Breast epithelium (tissue), 4 donors: ENCODE measurements at places on chromosomes 7 and 10. TPM values are rescaled to one million over a fixed set of nuclear protein-coding genes. Genes with fewer than 3 reads are reported as not detected.

DNA sequence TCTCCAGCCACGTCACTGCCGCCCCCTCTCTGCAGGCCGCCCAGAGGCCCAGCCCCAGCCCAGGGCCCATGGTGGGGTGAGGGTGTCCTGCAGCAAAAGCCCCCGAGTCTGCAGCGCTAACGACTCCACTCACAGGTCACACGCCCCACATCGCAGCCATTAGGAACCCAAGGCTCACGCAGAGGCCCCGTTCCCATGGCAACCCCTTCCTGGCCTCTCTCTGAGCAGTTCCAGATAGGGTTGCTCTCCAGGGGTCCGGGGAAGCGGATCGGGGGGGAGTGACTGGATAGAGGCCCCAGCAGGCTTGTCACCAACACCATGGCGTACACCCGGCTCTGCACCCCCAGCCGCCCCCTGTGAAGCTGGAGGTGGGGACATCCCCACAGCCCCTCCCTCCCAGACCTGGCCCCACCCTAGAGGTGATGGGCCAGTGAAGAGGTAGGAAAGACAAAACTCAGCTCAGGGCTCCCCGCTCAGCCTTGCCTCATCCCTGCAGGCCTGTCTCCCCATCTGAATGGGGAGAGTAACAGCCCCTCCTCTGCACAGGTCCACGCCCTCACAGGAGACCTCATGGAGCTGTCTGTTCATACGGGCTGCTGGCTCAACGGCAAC, 41.2 kb downstream of the TNRC18 start:
- no peak for DNase-seq

Gene HPSE2
- 8.0 TPM for total RNA-seq

Gene DPYSL4
- total RNA-seq = 1.9 TPM

GRCh38 chr7:117229350-117229749, 93.5 kb downstream of the WNT2 start:
- no peak for DNase-seq

GRCh38 chr10:65040796-65041195, 1519.6 kb downstream of the REEP3 start:
- DNase-seq = no peak

GRCh38 chr10:21534604-21535493, 817 bp downstream of the MLLT10 start:
- DNase-seq = no peak

DNA sequence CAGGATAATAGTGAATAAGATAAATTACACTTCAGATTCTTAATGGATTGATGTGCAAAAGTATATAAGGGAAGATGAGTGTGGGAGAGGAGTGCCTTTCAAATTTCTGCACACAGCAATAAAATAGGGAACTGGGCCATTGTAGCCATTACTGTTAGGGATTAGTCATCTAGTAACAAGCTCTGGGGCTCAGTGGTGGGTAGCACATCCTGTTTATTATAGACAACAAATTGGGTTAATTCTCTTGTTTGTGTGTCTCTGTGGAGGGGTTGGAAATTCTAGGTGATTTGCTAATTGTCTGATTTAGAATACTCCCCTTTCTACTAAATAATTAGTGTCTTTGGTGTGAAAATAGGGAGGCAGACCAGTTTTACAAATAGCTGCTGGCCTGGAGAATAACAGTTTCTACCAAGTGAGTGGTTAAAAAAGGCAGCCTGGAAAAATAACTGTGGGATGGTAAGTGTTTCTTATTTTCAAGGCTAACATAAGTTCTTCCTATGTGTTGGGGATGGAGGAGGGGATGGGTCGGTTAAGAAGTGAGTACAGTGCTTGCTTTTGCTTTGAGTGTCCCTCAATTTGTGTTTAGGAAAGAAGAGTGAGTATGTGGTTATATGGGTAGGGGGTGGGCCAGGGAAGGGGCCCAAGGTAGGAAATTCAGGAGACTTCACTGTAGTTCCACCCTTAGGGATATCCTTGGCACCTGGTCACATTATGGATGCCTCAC, 43.3 kb upstream of the TMEM248 start:
- DNase-seq = no peak

DNA sequence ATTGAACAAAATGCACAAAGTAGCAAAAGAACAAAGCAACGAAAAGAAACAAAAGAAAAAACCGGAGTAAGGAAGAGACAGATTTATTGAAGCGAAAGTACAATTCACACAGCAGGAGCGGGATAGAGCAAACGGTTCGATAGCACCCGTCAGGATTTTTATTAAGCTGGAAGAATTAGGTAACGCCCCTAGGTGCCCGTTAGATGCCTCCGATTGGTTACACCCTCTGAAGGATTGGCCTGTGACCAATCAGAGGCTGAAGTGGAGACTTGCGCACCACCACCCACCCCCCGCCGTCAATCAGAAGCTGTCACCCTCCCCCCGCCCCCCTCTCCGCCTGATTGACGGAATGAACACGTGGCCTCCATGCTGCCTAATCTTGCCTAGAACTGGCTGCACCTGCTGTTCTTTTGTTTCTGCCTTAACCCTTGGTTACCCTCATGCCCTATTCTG, 16.8 kb downstream of the OCM2 start:
- no peak for DNase-seq

- no peak for DNase-seq
Measured at GRCh38 chr7:122983261-122983660, 12.2 kb downstream of the TAS2R16 start.

GRCh38 chr10:27341001-27341400, 100.4 kb upstream of the ACBD5 start:
- no peak for DNase-seq

DNA sequence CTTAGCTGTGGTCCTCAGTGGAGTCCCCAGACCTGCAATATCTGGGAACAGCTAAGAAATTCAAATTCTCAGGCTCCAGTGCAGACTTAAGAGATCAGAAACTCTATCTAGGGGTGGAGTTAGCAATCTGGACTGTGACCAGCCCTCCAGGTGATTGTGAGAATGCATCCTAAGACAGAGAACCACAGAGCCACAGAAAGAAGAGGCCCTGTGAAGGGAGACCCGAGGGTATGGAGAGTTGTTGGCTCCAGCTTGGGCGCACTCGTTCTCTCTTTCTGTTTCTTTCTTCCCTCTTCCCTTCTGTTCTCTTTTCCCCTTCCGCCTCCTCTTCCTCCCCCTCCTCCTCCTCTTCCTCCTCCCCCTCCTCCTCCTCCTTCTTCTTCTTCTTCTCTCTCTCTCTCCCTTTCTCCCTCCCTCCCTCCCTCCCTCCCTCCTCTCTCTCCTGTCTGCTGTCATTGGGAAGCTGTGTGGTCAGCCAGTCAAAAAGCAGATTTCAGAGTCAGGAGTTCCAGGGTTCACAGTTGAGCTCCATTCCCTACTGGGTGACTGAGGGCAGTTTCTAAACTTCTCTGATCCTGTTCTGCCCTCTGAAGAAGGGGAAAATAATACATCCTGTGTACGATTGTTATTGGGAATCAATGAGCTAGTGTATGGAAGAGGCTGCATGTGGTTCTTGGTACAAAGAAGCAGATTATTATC, 62.1 kb upstream of the STEAP1B start:
- no peak for DNase-seq

GRCh38 chr7:157928171-157928794, 591.5 kb downstream of the DNAJB6 start:
- no peak for DNase-seq

Gene PLEKHS1
- total RNA-seq = not detected

DNA sequence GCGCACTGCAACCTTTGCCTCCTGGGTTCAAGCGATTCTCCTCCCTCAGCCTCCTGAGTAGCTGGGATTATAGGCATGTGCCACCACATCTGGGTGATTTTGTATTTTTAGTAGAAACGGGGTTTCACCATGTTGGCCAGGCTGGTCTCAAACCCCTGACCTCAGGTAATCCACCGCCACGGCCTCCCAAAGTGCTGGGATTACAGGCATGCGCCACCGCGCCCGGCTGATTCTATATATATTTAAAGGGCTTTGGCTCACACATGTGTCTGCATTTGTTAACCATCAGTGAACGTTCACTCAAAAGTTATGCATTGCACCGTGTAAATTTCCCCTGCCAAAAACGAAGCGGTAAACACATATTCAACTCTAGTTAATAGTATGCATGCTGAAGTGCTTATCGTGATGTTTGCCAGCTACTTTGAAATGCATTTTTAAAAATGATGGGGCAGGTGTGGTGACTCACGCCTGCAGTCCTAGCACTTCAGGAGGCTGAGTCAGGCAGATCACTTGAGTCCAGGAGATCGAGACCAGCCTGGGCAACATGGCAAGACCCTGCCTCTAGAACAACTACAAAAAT, 17.7 kb upstream of the WIPI2 start:
- no peak for DNase-seq

Gene AKR1C8
- 0.73 TPM for total RNA-seq

DNA sequence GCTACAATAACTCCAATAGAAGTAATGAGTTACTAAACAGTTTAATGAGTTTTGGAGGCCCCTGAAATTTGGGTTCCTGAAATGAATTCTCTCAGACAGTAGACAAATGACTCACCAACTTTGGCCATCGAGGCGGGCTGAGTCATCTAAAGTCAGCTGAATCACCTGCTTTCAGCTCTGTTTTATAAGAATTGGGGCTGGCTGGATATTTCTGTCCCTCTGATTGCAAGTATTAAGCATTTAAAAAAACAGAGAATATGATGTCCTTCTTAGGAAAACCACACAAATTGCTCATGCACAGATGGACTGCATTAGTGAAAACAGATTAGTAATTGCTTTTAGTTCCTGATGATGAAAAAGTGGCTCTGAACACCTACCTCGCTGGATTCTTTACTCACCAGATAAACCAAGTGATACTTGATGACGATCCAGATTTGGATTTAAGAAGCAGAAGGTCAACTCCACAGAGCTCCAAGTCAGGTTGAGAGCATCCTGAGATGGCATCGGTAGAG, 59.1 kb downstream of the ZNF365 start:
- no peak for DNase-seq
